SJCRH30 (cell line): ENCODE measurements at places on chromosomes 7 and 10.

GRCh38 chr7:64181586-64181985, 25.4 kb upstream of the ZNF735 start:
- DNase-seq, result no peak

- DNase-seq, result no peak
Measured at GRCh38 chr10:122446668-122447423, 7.6 kb upstream of the ARMS2 start.

DNA sequence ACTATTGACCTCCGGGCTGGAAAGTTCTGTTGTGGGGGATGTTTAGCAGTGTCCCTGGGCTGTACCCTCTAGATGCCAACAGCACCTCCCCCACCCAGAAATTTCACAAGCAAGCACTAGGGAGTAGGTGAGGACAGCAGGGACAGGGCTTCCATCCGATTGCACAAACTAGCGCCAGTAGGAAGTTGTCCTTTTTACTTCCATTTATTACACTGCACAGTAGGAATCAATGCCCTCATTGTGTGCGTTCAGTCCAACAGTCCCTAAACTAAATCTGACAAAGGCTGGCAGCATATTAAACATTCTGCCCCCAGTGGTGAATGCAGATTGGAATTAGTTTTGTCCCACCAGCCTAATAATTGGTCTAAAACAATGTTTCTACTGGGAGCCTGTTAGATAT, 6.4 kb upstream of the SOSTDC1 start:
- no peak for DNase-seq

DNA sequence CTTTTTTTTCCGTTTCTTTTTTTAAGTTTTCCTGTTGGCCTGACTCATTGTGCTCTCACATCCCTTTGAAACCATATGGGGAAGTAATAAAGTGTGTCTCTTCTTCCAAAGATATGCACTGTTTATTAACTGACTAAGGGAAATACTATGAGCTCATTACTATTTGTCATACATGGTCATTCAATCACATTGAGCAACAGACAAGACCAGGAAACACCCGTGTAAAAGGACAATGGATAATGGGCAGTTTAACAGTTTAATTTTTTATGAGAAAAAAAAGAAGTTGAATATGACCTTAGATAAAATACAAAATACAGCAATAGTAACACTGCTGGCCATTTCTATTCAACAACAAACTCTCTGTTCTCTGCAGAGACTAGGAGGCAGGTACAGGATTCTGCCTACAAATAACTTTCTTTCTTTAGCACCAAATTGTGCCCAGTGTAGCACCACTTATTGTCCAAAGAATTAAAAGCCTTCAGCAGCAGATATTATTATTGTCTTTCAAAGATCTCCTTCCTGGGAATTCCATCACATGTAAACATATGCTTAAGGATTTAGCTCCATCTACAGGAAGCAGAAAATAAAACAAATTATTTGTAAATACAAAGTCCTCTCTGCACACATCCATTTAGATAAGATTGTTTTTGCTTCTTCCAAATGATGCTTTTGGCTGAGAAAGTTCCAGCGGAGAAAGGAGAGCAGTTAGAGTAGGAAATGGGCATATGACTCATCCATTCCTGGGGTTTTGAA, 55.0 kb upstream of the AKR1E2 start:
- no peak for DNase-seq

DNA sequence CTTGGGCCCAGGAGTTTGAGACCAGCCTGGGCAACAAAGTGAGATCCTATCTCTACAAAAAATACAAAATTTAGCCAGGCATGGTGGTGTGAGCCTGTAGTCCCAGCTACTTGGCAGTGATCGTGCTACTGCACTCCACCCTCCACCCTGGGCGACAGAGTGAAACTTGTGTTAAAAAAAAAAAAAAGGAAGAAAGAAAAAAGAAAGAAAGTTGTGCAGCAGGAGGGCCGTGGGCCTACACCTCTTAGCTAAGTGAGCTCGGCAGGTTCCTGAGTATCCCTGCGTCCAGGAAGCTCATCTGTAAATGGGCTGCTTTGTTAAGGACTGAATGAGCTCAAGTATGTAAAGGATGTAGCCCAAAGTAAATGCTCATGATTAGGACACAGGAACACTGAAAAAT, 155.0 kb downstream of the RNF216 start:
- no peak for DNase-seq

- no peak for DNase-seq
Measured at GRCh38 chr10:23293973-23294590, 50.5 kb downstream of the C10orf67 start.

DNA sequence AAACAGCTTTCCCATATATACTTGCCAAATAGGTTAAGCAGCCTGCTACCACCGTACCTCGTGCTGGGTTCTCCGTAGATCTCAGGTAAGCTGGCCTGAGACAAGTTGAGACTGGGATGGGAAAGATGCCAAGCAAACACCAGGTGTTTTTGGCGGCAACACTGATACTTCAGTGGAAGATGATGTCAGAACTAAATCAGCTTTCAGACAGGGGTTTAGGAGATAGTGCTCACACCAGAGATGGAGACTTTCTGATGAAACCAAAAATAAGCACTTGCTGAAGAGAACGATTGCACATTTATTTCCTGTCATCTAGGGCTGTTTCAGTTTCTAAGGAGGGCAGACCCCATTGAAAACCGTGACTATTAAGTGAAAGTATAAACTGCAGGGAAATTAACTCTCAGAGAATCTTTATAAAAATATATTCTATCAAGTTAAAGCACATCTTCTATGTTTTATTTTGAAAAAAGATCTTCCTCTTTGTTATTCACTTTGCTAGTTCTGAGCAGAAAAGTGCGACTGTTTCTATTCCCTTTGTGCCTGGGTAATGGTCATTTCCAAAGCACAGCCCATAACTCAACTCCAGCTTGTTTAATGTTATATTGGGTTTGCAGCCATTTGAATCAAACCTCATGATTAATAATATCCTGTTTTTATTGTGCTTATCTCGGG, 149.9 kb downstream of the CPED1 start:
- DNase-seq, result no peak

DNA sequence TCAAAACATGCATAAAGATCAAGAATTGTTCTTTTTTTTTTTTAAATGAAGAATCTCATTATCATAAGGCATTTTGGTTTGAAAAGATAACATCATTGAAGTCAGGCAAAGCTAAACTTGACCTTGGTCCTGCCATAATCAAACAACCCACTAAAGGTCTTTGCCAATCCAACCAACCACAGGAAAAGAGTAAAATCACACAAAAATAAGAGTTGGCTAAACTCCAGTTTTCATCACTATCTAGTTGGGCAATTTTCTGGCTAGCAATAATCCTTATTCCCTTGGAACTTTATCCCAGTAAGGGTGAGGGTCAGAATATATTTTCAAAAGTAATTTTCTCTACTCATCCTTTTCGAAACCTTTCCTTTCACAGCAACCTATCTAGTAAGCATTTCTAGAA, 62.4 kb downstream of the HIBADH start:
- no peak for DNase-seq

GRCh38 chr10:120883071-120883470, 31.9 kb downstream of the WDR11 start:
- no peak for DNase-seq

DNA sequence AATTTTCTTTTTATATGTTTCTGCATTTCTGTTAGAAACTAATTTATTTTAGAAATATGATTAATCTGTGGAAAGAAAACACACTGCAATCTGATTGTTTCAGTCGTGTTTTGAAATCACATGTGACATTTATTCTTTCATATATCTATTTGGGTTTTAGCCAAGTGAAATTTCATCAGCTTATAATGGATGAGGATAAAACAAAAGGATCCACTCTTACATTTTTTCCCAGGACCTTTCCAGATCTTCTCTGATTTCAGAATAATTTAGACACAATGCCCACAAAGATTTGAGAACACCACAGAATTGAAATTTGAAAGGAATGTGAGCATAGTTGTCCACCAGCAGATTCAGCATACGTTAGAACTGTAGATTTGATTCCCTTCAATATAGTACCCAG, 29.1 kb downstream of the CBLL1 start:
- DNase-seq, result no peak

GRCh38 chr10:13822490-13822889, 235.7 kb downstream of the PRPF18 start:
- no peak for DNase-seq
